ENCODE measurements at places on chromosomes 5 and 9. TPM values are rescaled to one million over a fixed set of nuclear protein-coding genes. Genes with fewer than 3 reads are reported as not detected.

Gene IRGM
- 0.57 TPM for total RNA-seq

DNA sequence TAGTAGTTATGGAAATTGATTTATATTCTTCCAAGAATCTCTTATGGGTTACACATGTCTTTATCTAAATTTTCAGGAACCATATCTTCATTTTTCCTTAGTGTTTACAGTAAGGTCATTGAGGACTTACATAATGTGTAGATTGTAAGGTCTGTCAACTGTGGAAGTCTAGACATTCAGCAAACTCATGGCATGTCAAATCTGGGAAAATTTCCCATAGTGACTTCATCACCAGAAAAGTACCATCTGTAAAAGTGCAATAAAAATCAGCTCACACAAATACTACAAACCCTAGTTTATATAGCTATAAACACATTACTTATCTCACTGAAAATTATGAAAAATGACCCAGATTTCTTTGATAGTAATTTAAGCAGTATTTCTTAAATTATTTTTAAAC, 419.4 kb downstream of the MTRR start:
- DNase-seq: no peak

Gene FABP6
- total RNA-seq: not detected

DNA sequence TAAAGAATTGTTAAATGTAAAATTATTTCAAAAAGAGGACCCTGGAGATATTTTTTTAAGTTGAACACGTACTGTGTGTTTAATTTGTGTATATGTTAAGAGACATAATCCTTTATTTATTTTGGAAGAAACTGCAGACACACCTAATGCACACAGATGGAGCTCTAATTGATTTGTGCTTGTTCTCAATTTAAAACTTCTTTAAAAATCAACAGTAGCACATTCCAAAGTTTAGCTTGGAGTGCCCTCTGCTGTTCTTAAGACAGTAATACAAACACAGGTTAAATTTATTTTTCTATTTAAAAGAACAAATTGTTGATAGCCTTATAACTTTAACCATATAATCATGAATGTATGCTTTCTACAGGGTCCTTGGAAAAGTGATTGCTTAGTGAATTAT, 277.6 kb upstream of the ADAMTS16 start:
- peak; percentile 33 for DNase-seq

GRCh38 chr5:141850786-141851185, 27.4 kb downstream of the PCDH1 start:
- no peak for DNase-seq

DNA sequence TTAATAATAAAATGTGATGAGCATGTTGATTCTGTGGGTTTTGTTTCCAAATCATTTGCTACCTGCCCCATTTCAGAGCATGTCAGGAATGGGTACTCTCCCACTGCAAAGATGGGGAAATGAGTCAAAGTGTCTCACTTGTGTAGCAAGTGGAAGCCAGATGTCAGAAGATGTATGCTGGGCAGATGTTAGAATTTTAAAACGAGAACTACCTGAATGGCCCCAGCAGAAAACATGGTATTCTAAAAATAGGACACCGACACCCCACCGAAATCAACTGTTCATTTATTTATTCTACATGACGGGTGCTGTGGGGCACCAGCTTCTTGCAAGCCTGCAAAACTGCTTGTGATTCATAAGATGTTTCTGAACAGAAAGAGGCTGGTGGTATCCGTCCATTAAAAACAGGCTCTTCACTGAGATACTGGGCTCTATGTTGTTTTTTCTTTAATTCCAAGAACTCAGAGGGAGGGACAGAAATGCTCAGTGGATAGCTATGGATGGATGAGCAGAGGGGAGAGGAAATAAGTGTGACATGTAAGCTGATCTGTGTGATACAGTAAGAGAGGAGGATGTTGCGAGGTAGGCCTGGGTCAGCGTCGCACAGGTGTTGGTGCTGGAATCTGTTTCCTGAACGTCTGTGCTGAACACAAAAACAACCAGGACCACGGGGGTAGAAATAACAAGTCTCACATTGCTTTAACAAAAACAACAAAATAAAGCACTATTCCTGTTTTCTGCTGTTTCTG, 157.2 kb downstream of the EFNA5 start:
- no peak for DNase-seq

Gene PROB1
- 6.2 TPM for total RNA-seq

Gene NSMF
- 53.7 TPM for total RNA-seq

Gene C9
- not detected for total RNA-seq

DNA sequence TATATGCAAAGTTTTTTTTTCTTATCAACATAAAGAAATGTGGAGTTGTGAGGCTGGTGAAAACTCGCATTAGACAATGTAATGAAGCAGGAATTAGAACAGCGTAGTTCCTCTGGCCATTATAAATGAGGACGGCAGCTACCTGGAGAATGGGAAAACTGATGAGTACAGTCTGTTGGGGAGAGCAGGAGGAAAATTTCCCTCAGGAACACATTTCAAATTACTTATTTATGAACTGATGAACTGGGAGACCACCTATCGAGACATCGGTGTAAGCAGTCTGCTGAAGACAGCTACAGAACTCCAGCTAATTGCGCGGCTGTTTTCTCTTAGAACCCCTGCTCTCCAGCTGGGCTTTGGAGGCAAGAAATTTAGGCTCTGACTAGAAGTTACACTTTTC, 343.9 kb upstream of the CLINT1 start:
- DNase-seq: no peak

Gene NPDC1
- 5.5 TPM for total RNA-seq

Gene HAUS6
- 29.2 TPM for total RNA-seq

DNA sequence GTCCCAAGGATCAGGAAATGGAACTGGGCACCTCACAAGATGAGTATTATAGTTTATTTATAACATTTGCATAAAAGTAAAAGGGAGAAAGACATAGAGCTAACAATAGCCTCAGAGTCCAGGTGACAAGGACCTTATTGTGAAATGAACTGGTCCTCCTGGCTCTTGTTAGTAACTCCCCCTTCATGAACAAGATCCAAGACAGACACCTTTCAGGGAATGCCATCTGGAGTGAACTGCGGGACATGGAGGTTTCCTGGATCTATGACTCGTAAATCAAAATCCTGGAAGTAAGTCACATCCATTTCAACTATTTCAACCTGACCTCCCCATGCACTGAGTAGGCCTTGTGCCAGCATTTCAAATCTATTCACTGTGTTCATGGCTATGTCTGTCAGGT, 129.5 kb upstream of the GAS1 start:
- peak; percentile 35 for DNase-seq

- no peak for DNase-seq
These were observed 20.8 kb downstream of the MINAR2 start for GRCh38 chr5:129768735-129769134.

Gene PCYOX1L
- 6.3 TPM for total RNA-seq

GRCh38 chr5:171524466-171524865, 105.0 kb downstream of the FGF18 start:
- no peak for DNase-seq

Gene ZNF454
- total RNA-seq: not detected

DNA sequence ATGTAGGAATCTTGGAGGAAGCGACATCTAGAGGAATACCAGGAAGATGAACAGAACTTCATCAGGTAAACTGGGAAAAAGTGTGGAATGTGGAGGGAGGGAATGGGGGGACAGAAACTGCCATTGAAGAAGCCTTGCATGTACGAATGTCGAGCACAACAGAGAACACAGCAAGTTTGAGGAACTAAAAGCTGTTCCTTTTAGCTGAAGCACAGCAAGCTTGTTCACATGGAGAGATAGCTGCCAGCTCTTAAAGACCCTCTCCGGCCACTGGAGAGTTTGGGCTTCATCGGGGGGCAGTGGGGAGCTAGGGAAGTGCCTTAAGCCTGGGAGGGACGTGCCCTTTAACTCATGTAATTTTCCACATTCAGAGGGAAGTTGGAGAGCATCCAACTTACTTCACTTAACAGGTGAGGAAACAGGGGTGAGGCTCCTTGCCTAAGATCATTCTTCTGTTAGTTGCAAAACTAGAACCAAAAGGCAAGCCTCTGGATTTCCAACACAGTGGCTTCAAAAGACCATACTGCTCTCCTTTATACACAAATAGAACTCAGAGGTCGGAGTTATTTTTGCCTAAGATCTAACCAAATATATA, 2.3 kb upstream of the CYFIP2 start:
- no peak for DNase-seq

GRCh38 chr5:120600639-120601038, 136.5 kb downstream of the PRR16 start:
- DNase-seq: no peak

Gene SLC34A3
- not detected for total RNA-seq

- peak; percentile 57 for DNase-seq
These were observed 59.0 kb downstream of the MAT2B start for GRCh38 chr5:163564321-163564938.

Gene SLC34A1
- not detected for total RNA-seq

Gene GRM6
- not detected for total RNA-seq

- DNase-seq: no peak
These were observed 1173.5 kb upstream of the NUDT12 start for GRCh38 chr5:104736073-104736472.
